ENCODE measurements at places on chromosomes 12 and 14.

GRCh38 chr14:23167116-23167847, 16.2 kb downstream of the SLC7A8 start:
- DNase-seq, result no peak

GRCh38 chr14:78164226-78164853, 5.8 kb upstream of the NRXN3 start:
- no peak for DNase-seq

DNA sequence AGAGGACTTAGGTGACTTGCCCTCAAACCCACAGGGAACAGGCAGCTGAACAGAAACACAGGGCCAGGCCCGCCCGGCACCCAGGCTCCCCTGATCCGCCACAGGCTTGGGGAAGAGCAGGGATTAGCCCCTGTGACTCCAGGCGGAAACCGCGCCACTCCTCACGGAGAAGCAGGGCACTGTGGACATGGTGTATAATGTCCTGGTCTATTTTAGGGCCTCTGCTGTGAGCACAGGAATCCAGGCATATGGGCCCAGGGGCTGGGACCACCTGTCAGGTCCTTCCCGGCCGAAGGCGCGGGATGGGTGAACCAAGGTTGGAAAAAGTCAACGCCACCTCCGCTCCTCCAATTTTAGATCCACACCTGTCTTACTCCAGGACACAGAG, 34.6 kb upstream of the MEG3 start:
- no peak for DNase-seq

DNA sequence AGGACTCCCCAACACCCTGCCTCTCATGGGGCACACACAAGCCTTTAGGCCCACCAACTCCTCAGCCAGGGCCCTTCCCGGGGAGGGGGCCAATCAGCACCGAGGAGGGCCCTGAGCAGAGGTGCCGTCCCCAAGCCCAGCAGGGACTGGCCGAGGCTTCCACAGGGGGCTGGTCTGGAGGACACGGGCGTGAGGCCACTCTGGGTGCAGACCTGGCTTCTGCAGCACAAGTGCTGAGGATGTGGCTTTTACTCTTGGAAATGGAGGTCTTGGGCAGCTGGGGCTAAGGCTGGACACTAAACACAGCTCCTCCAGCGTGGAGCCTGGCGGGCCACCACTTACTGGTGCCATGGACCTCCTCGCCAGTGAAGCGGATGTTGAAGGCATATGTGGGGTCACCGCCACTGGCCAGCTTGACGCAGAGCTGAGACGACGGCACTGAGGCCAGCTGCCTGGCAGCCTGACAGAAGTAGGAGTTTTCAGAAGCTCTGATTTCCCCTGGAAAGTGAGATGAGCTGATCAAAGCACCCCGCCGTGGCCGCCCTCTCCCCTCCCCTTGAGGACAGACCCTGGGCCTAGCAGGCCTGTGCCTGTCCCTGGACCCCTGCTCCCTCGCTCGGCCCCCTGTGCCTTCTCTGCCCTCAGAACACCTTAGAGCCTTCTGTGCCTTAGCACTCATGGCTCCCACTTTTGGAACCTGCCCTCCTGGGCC, 44.0 kb downstream of the TRAFD1 start:
- DNase-seq, result no peak

- no peak for DNase-seq
Observed at GRCh38 chr12:102730996-102731395, 186.0 kb downstream of the PAH start.

- DNase-seq, result no peak
Observed at GRCh38 chr12:1357171-1357570, 237.2 kb downstream of the FBXL14 start.

- no peak for DNase-seq
Observed at GRCh38 chr14:99188731-99189191, 83.2 kb downstream of the BCL11B start.

- no peak for DNase-seq
Observed at GRCh38 chr12:123050913-123051312, 70.4 kb downstream of the ARL6IP4 start.

GRCh38 chr14:61345151-61345482, 23.7 kb downstream of the PRKCH start:
- no peak for DNase-seq

DNA sequence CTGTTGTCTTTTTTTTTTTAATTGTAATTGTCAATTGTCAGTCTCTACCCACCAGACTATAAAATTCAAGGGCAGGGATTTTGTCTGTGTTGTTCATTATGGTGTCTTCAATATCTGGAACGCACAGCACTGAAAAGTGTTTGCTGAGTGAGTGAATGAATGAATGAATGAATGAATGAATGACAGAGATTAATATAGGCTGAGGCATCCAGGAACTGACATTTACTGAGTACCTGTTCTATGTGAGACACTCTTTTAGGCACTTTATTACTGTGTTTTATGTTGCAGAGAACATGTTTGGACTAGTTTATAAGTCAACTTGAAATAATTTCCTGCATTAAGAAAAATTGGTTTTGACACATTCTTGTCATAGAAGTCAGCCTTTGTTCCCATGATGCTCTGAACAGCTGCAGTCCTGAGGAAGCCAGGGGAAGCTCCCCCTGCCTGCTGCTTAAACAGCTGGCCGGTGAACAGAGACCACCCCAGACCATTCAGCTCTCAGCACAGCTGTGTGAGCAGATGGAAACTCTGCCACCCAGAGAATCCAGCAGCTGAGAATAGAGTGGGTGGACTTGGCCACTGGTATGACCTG, 160.7 kb upstream of the CCND2 start:
- DNase-seq, result no peak

DNA sequence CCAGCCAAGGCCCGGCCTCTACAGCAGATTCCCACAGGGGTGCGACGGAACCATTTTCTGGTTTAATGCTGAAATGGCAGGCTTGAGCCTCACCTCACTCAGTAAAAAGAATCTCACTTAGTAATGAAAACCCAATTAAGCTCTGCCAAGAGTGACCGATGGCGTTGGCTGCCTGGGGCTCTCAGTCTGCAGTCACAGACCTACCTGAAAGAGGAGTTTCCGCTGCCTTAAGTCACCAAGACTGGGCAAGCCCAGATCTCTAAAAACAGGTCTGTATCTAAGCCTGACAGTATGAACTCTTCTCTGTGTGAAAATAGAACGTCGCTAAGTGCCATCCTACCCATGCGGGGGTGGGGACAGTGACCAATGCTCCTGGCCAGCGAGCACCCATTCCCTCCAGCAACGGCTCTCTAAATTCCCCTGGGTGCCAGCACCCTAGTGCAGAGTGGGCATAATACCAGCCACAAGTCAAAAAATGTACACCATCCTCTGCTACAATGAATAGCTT, 107.3 kb downstream of the FOXN3 start:
- DNase-seq, result no peak

GRCh38 chr12:28602786-28603185, 412.5 kb downstream of the CCDC91 start:
- DNase-seq, result no peak

GRCh38 chr12:58306266-58307000, 365.1 kb downstream of the ATP23 start:
- DNase-seq, result no peak

DNA sequence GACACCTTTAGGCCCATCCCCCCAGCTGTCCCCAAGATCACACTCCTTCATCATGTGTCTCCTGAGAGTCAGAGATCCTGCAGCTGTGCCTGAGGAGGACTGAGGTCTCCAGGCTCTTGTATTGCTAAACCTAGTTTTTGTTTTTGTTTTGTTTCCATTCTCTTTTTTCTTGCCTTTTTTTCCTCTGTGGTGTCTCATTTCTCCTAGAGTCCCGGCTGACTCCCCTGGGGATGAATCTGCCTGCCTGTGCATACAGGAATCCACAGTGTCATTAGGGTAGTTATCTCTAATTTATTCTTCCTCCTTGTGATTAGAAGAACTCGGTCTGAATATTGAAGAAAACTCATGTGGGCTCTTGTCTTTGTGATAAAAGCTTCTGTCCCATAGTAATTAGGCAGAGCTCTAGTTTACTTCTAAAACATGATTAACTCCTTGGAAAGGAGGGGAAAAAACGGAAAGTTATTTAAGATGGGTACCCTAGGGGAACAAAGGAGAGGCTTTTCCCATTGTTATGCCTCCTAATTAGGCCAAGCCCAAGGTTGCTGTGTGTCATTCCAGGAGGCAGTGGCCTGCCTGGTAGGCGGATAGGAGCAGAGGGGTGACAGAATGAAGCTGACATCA, 343.2 kb downstream of the ZFP36L1 start:
- no peak for DNase-seq

DNA sequence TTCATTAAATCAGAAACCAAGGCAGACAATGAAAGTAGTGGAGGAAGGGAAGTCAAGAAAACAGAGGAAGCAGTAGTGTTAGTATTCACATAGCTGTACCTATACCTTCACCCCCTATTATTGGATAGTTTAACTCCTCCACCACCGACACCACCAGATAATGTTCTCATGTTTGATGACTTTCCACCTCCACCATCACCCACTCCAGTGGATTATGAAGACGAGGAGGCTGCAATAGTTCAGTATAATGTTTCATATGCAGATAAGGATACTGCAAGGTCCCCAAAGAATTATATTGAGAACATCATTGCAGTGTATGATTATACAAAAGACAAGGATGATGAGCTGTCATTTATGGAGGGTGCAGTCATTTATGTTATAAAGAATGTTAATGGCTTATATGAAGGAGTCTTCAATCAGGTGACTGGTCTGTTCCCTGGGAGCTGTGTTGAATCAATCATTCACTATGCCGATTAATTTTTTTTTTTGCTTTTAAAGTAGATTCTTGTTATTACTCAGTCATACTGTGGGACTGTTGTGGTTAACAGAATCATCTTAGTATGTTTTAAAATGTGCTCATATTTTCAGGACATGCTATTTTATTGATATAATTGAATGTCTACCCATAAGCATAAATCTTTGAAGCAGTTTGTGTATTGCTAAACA, 32.2 kb upstream of the KTN1 start:
- DNase-seq, result no peak
